ENCODE measurements at places on chromosomes 2 and 18. TPM values are rescaled to one million over a fixed set of nuclear protein-coding genes. Genes with fewer than 3 reads are reported as not detected.

Gene NYAP2
- total RNA-seq, result not detected

Gene RALB
- total RNA-seq, result 24.6 TPM

Gene OSR1
- 0.24 TPM for total RNA-seq

Gene TUBA3D
- 0.18 TPM for total RNA-seq

Gene ARMC9
- 33.8 TPM for total RNA-seq

Gene LYPD1
- total RNA-seq, result 10.6 TPM

Gene C2orf74
- total RNA-seq, result 8.0 TPM

Gene UGP2
- total RNA-seq, result 883 TPM

Gene CHRNG
- not detected for total RNA-seq

Gene SCN3A
- total RNA-seq, result not detected

Gene YPEL5
- total RNA-seq, result 28.3 TPM

Gene ASTL
- total RNA-seq, result 0.72 TPM

DNA sequence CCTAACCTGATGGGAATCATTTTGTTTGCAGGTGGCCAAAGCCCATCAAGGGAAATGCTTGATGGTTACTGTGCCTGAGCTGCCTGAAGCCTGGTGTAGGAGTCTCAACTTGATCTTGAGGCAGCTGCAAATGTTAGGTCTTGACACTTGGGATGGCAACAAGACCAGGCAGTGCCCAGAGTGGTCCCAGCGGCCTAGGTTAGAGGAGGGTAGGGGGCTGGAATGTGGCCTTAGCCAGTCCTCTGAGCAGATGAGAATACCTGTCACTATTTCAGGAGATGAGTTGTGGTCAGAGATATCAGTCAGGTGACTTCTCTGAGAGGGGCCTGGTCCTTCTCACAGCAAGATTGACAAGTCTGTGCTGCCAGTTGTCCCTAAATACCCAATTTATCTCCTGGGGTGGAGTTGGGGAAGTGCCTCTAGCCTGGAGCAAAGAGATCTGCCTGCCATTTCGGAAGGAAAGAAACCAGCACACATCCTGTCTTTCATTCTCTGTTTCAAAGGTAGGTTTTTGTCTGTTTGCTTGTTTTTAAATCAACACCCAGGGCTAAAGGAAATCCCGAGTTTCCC lies 13.4 kb downstream of the SPTBN1 start:
- DNase-seq, result no peak

- DNase-seq, result no peak
Observed at GRCh38 chr2:186617771-186618170, 27.9 kb downstream of the ITGAV start.

- no peak for DNase-seq
Observed at GRCh38 chr2:16067866-16068551, 127.7 kb downstream of the MYCN start.

DNA sequence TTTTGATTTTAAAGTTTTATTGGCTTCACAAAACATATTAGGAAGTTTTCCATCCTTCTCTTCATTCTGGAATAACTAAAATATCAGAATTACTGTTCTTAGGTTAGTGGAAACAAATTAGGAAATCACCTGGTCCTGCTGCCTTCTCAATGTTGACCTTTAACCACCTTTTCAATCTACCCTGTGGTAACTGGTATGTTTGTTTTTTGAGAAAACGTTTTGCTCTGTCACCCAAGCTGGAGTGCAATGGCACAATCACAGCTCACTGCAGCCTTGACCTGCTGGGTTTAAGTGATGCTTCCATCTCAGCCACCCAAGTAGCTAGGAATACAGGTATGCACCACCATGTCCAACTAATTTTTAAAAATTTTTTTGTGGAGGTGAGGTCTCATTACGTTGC lies 28.4 kb downstream of the ACYP2 start:
- no peak for DNase-seq

- no peak for DNase-seq
Observed at GRCh38 chr2:187615364-187615763, 61.1 kb upstream of the TFPI start.

DNA sequence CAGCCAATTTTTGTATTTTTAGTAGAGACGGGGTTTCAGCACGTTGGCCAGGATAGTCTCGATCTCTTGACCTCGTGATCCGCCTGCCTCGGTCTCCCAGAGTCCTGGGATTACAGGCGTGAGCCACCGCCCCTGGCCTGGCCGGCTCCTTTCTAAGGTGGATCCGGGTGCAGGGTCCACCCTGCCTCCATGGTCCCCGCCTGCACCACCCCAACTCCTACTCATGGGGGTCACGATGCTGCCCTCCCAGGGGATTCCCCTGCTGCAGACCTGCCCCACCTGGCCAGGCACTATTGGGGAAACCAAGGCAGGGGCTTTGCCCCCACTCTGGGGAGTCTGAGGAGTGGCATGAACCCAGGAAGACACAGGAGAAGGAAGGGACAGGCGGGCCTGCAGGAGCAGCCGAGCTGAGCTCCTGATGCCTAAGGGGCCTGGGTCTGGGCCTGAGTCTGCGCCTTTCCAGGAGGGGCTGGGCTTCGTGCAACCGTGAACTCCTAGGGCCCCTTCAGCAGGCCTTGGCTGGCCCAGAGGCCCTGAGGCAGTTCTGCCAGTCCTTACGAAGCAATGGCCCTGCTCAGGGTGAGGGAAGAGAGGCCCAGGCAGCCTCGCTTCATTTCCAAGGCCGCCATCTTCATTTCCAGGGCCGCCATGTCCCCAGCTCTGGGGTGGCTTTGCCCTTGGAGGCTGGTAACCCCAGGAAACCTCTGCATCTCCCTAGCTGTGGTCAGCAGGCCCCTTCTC lies 67.2 kb upstream of the SMAD7 start:
- DNase-seq, result no peak

- no peak for DNase-seq
Observed at GRCh38 chr2:181241797-181242196, 215.4 kb upstream of the ITGA4 start.

DNA sequence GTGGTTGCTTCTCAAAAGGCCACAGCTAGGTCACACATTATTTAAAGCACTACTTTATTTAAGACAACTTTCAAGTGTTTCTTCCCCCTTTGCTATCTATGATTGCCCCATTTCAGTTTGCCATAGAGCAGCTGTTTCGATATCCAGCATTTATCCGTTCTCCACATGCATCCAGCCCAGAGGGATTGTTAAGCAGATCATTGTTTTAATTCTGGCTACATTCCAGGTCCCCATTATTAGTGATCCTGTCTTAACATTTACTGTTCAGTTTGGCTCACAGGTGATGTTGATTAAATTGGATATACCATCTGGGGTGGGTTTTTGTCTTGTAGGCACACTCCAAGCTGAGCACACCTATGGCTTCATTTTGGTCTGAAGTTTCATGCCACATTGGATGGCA lies 638.7 kb downstream of the ZEB2 start:
- DNase-seq, result no peak

DNA sequence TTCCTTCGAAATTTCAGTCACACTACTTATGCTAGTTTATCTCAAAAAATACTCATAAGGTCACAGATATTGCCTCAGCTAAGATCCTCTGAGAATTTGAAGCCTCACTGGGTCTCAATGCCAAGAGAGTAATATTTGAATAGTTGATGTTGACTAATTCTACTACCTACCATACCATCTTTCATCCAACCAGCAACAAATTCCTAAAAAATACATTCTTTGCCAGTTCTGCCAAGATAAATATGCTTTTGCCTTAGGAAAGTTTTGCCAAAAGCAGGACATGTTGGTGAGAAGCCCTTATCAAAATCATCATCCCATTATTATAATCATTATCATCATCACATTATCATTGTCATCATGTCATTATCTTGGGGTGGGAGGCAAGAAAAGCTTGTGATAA lies 544.6 kb upstream of the ZEB2 start:
- DNase-seq, result no peak

DNA sequence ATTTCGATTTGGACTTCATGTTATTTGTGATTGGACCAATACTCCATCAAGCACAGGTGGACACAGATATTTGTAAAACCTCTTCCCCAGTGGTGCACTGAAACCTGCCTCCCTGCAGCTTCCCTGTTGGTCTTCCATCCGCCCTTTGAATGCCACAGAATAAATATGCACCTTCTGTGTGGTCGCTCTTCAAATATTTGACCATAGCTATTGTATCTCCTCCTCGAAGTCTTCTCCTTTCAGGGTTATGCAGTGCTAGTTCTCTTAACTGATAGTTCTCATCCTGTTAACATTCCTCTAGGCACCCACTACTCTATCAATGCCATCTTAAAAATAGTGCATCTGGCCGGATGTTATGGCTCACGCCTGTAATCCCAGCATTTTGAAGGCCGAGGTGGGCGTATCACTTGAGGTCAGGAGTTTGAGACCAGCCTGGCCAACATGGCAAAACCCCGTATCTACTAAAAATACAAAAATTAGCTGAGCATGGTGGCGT lies 12.5 kb downstream of the SPATS2L start:
- DNase-seq, result no peak

DNA sequence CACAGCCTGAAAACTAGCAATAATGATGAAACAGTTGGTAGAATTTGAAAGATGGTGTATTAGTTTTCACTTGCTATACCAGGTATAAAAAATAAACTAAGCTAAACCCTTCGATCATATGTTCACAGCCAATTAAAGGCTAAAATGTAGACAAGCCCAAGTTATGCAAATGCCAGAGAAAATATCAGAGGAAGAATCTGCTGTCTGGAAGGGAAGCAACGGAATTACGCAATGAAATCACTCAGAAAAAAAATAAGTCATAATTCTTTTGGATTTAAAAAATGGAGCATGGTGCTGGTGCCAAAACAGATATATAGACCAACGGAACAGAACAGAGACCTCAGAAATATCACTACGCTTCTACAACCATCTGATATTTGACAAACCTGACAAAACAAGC lies 108.3 kb downstream of the ARL4C start:
- no peak for DNase-seq

- peak; percentile 85 for DNase-seq
Observed at GRCh38 chr2:227766373-227766883, 20.7 kb downstream of the SCYGR8 start.

- DNase-seq, result no peak
Observed at GRCh38 chr2:233233618-233234230, 17.7 kb upstream of the ATG16L1 start.

- DNase-seq, result peak; percentile 58
Observed at GRCh38 chr2:159155320-159155719, 131.2 kb downstream of the WDSUB1 start.

DNA sequence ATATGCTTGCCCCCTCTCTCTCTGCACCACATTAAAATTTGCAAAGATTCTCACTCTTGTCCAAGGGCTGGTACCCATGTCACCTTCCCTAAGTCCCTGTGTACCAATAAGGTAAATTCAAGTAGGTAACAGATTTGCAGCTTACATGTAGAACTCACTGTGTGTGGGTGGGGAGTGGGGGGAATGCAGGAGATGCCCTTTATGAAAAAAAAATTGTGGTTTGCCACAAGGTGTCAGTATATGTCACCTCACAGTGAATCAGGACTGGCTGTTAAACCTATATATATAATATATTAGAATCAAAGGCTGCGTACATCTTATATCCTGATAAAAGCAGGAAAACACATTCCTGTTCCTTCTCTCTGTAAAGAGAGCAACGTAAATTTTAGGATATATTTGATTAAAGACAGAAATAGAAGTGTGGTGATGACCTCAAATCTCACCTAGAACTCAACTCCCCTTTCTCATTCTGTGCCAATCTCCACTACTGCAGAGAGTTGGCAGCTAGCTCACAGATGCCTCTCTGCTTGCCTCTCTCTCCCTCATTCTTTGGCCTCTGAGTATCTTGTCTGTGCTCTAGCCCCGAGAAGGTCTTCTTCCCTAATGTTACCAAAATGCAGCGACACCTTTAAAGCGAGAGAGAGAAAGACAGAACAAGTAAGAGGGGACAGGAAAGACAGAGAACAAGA lies 536 bp downstream of the XDH start:
- no peak for DNase-seq

- peak; percentile 24 for DNase-seq
Observed at GRCh38 chr2:239194731-239195317, 206.0 kb downstream of the HDAC4 start.

- peak; percentile 72 for DNase-seq
Observed at GRCh38 chr2:206981739-206982340, 42.5 kb downstream of the CPO start.

- DNase-seq, result no peak
Observed at GRCh38 chr2:56333812-56334485, 150.2 kb downstream of the CCDC85A start.

DNA sequence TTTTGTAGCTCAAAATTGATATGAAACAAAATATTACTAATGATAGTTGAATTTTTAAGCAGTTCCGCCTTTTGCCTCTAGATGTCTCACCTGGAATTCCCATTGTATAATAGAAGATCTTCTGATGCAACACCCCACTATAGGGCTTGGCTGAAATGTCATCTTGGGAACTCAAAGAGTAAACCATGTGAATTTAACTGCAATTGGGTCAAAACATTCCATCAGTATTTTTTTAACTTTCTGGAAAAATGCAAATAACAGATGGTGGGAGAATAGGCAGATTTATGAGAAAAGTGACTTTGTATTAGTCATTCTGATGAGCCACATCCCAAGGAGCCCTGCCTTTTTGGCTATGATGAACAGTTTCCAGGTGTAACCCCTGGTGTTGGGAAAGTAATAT lies 489.9 kb downstream of the NYAP2 start:
- no peak for DNase-seq

DNA sequence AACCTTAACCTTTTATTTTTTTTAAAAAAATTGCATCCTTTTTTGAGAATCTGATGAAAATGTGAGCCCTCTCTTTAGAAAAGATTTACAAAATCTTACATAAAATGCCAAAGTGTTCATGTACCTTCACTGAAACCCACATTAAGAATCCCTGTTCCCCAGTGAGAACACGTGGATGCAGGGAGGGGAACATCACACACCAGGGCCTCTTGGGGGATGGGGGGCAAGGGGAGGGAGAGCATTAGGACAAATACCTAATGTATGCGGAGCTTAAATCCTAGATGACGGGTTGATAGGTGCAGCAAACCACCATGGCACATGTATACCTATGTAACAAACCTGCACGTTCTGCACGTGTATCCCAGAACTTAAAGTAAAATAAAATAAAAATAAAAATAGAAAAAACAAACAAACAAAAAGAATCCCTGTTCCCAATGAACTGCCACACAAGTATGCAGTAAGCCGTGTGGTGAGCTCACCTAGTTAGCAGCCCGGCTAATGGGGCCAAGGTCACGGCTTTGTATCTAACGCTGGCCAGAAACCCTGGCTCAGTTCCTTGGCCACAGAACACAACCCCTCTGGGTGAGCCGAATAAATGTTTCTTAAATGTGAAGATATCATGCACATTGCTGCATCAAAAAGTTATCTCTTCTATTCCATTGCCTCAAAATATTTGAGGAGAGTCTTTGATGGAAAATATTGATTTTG lies 41.4 kb downstream of the CHST9 start:
- no peak for DNase-seq

- DNase-seq, result no peak
Observed at GRCh38 chr2:150595803-150596470, 108.5 kb upstream of the RND3 start.

GRCh38 chr2:104340879-104341828 lies 512.8 kb upstream of the POU3F3 start:
- no peak for DNase-seq

DNA sequence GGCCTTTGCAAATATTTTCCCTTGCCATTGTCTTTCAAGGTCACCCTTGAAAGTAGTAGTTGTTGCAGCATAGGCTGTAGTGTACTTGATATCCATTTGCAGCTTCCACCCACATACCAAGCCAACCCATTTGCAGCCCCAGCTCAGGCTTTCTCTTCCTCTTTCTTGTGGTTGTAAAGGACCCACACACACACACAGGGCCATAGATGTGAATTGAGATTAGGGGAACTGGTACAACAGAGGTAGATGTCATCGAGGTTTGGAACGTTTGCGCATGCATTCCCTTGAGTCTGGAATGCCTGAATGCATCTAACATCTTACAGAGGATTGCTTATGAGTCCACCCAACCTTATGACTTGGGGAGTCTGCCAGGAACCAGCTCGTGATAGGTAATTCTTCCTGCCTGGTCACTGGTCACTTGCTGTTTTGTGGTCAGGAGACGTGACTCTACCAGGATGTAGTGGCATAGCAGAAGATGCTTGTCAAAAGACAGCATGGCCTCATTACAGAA lies 91.9 kb downstream of the MRPS9 start:
- DNase-seq, result no peak
